ENCODE measurements at places on chromosomes 3 and 15.

DNA sequence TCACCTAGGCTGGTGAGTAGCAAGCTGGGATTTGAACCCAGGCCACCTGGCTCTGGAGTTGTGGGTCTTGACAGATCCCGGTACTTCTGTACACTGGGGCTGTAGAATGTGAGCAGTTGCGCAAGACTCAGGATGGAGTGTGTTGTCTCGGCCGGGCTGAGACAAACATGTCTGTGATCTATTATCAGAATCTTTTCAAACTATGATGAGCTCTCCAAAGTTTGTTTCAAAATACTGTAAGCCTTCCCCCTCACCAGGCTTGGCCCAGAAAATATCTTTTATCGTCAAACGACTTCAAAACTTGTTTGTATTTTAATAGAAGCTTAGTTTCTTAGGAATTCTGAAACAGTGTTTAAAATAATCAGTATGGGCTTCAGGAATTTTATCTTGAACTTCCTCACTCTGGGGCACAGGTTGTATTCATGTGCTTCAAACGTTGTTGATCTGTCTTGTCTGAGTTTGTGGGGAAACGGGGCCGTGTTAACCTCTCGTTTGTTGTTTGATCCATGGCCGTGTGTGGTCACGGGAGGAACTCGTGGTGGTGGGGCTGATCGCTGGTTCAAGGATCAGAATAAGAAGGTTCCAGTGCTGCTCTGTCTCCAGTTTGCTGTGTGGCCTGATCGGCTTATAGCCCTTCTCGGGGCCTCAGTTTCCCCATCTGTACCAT lies 40.3 kb upstream of the TFRC start:
- no peak for DNase-seq

GRCh38 chr3:177474652-177475355 lies 277.5 kb upstream of the TBL1XR1 start:
- no peak for DNase-seq

- no peak for DNase-seq
These were observed 3.4 kb downstream of the KIF23 start for GRCh38 chr15:69417581-69417980.

GRCh38 chr3:30551927-30552326 lies 54.5 kb upstream of the TGFBR2 start:
- no peak for DNase-seq

DNA sequence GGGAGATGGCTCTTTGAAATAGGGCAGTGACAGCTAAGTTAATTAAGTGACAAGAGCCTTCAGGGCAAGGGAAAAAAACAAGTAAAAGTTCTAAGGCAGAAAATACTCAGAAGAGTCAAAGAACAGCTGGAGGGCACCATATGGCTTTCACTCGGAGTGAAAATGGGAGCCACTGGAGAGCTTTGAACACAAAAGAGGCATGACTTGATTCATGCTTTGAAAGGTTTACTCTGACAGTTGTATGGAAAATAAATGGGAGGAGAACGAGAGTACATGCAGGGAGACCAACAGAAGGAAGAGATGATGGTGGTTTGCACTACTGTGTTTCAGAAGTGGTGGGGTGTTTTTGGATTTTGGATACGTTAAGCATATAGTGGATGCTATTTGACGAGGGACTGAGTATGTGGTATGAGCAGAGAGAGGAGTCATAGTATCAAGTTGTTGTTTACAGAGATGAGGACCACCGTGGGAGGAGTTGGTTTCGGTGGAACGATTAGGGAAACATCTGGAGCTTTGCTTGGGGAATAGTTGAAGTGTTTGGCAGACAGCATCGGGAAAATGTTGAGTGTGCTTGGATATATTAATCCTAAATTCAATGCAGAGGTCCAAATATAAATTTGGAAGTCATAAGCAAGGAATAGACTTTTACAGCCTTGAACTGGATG lies 411.5 kb downstream of the GABRG3 start:
- no peak for DNase-seq

GRCh38 chr3:61158667-61159066 lies 92.6 kb downstream of the FHIT start:
- DNase-seq = no peak

Data from activated CD4-positive, alpha-beta T cell treated with anti-CD3 and anti-CD28 coated beads, Interleukin-10, Interleukin-2, amounts not matched to agents 100 ng/mL and 50 ng/mL, durations not matched to agents 16 hours and 8 hours (primary cell).